PC-3 (cell line): ENCODE measurements at places on chromosomes 12 and 14.
A peak's percentile ranks its signal among the peaks of the same experiment; 100 is the strongest.

GRCh38 chr14:74973003-74973653, 17.7 kb upstream of the PGF start:
- DNase-seq = no peak

DNA sequence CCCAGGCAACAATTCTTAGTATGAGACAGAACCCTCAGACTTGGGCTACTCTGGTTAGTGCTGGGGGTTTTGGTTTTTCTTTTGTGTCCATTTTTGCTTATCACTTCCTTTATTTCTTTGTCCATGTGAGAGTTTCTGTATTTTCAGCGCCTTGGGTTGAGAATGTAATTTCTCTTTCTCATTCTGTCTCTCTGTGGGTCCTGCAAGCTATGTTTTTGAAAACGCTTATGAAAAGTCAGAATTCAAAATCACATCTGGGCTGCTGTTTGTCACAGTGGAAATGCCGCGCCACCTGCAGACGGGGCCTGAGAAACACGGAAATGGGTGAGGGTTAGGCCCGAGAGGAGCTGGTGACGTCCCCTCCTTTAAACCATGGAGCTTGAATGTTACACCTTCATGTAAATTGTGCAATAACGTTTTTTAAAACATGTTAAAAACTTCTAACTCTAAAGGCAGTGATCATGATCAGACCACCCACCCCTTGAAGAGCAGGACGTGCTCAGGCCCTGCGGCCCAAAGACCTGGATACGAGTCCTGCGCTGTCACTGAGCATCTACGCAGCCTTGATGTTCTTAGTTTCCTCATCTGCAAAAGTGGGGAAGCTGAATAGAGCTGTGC, 26.1 kb downstream of the JDP2 start:
- no peak for DNase-seq

DNA sequence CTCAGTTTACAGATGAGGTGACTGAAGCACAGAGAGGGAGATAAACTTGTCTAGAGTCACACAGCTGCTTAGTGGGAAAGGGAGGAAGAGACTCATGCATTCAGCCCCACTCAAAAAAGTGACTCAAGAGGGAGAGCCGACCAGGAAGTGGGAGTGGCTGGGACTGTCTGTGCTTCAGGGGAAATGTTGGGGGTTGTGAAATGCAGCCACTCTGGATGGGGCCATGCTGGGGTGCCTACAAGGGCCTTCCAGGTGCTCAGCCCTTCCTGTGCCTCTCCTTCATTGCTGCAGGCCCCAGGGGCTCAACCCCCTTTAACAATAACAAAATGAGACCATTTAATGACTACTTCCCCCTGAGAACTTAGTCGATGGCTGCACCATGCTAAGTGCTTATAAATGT, 41.8 kb downstream of the CACNA1C start:
- DNase-seq = no peak

DNA sequence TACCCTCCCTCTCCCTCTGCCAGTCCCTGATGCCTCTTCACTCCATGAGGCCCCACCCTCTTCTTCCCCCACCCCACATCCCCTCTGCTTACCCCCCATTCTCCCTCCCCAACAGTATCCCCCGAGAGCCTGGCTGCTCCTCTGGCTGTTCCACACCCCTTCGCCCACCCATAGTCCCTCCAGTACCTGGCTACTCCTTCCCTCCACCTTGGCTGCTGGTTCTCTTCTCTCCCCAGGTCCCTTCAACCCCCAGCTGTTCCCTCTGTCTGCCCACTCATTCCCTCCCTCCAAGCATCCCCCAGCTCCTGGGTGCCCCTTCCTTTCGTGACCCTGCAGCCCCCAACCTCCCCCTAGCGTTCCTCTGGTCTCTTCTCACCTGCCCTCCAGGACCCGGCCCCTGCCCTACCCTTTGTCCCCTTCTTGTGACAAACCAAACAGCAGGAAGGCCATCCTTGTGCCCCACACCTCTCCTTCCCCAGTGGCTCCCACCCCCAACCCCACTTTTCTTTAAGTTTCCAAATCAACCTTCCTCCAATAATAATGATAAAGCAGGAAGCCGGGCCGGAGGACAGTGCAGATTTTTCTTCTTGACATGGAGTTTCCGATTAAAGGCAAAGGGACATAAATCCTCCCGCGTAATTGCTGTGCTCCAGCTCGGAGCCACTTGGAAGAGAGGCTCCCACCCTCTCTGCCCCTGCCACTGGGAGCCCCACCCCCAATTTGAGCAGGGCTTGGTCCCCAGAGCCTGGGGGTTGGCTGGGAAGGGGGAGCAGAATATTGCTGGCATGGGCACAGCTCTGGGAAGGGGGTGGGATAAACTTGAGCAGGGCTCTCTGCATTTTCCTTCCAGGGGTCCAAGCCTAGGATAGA, 40.0 kb downstream of the SMUG1 start:
- DNase-seq = no peak

DNA sequence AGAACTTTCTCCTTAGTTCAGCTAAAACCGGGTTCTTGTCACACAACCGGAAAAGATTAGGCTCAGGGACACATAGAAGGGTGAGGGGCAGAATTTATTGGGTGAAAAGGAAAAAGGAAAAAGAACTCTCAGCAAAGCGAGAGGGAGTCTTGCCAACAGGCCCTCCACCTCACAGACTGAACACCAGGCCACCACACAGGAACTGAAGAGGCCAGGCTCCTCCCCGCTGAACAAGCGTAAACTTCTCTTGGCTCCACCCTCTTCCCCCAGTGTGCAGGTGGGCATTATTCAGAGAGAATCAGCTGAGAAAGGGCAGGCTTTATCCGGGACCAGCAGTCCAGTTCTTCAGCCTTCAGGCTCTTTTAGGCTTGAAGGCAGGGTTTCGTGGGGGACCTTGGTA, 125.6 kb upstream of the FGD4 start:
- DNase-seq = no peak

- DNase-seq = no peak
Measured at GRCh38 chr12:125983784-125984500, 918.7 kb downstream of the AACS start.

GRCh38 chr12:64160711-64161060, 61.4 kb downstream of the KICS2 start:
- DNase-seq = peak; percentile 73

- DNase-seq = peak; percentile 25
Measured at GRCh38 chr14:64464651-64465050, 648 bp upstream of the AKAP5 start.

- peak; percentile 76 for DNase-seq
Measured at GRCh38 chr14:35332517-35333263, 40.5 kb downstream of the PSMA6 start.

DNA sequence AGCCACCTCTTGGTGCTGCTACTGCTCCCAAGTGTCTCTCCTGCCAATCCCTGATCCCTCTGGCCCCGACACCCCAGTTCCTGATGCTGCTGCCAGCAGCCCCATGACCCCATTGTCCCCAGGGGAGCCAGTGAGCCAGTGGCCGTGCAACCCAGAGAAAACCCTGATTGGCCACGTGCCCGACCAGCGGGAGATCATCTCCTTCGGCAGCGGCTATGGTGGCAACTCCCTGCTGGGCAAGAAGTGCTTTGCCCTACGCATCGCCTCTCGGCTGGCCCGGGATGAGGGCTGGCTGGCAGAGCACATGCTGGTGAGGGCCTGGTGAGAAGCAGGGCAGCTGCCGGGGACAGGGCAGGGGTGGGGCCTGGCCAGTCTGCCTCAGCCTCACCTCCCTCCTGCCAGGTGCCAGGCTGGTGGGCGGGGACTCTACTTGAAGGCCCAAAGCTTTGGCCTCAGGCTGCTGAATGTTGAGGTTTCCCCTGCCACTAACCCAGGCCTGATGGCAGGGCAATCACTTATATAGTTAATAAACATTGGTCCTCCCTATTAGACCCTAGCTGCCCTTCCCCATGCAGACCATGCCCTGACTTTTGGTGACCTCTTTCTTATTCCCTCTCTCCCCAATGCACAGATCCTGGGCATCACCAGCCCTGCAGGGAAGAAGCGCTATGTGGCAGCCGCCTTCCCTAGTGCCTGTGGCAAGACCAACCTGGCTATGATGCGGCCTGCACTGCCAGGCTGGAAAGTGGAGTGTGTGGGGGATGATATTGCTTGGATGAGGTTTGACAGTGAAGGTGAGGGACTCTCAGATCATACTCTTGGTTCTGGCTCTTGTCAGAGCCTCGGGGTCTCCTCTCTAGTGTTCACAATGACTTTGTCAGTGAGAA, 5.1 kb downstream of the PCK2 start:
- no peak for DNase-seq

DNA sequence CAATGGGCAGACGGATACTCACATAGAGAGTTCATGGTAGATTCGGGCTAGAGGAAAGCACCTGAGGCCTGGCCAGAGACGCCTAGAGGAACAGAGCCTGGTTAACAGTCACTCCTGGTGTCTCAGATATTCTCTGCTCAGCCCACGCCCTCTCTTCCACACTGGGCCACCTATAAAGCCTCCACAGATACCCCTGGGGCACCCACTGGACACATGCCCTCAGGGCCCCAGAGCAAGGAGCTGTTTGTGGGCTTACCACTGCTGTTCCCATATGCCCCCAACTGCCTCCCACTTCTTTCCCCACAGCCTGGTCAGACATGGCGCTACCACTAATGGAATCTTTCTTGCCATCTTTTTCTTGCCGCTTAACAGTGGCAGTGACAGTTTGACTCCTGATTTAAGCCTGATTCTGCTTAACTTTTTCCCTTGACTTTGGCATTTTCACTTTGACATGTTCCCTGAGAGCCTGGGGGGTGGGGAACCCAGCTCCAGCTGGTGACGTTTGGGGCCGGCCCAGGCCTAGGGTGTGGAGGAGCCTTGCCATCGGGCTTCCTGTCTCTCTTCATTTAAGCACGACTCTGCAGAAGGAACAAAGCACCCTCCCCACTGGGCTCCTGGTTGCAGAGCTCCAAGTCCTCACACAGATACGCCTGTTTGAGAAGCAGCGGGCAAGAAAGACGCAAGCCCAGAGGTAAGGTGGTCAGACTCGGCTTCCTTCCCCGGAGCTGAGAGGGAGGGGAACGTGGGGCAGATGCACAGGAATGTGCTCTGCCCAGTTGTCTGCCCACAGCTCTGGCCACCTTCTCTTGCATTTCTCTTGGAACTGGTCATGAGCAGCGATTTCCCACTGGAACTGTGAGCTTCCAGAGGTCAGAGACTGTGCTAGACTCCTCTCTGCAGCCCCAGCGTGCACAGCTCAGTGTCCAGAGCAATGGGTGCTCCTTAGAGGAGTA, at the start of gene CD4:
Gene CD4, plus strand, starts transcription at position 557 of the 953 bp plus-strand sequence. CDS start 10,611 bp downstream, outside the sequence.
- DNase-seq = no peak

GRCh38 chr12:12387501-12387900, 30.6 kb downstream of the BORCS5 start:
- DNase-seq = peak; percentile 53

DNA sequence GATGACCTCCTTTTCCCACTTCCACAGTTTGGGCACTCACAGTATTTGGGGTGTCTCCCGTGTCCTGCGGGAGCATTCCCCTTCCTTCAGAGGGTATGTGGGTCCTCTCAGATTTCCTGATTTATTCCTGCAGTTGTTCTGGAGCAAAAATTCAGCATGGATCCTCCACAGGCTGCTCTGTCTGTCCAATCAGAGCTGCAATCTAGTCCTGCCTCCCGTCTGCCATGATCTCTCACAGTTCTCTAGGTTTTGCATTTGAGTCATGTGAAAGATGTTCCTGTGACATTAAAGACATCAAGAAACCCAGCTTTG, 435.9 kb downstream of the TMTC2 start:
- no peak for DNase-seq

DNA sequence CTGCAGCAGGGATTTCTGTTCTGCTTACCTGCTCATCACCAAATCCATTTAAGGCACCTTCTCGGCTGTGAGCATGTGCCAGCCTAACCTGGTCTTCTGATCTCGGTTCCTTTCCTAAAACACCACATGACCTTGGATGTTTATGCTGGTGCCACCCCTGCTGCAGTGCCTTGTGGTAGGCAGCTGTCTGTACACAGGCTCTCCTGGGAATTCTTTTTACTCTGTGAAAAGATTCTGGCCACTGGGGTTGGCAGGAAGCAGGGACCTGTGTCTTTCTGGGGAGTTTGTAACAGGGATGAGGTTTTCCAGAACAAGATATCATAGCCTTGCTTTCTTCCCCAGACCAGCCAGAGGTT, 10.4 kb upstream of the PLEKHG3 start:
- no peak for DNase-seq

DNA sequence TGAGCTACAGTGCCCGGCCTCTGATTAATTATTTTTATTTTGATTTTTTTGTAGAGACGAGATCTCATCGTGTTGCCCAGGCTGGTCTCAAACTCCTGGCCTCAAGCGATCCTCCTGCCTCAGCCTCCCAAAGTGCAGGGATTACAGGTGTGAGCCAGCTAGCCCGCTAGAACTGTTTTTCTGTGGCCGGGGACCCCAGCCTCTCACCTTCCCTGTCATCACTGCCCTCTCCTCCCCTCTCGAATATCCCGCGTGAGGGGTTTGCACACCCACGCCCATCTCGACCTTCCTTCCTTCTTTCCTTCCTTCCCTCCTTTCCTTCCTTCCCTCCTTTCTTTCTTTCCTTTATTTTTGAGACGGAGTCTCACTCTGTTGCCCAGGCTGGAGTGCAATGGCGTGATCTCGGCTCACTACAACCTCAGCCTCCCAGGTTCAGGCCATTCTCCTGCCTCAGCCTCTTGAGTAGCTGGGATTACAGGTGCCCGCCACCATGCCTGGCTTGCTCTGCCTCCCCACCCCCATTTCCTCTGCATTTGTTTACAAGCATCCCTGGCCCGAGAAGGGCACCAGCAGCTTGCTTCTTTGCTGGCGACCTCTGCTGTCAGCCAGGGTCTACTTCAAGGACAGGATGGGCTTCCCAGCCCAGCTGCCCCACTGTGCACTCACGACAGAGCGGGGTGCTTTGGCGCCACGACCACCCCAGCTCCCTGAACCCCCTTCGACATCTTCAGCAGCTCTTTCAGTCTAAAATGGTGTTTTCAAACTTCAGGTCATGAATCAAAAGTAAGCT, 4.3 kb upstream of the TRAF3 start:
- no peak for DNase-seq

GRCh38 chr14:98167705-98168104, 1104.3 kb downstream of the BCL11B start:
- DNase-seq = no peak

- peak; percentile 90 for DNase-seq
Measured at GRCh38 chr14:81269100-81269978, 48.6 kb upstream of the GTF2A1 start.

- DNase-seq = peak; percentile 97
Measured at GRCh38 chr14:58430156-58430555, 2.6 kb downstream of the KIAA0586 start.
